ENCODE measurements at places on chromosomes 1 and 21.

- no peak for DNase-seq
These were observed 47.7 kb downstream of the OSBPL9 start for GRCh38 chr1:51664421-51665240.

DNA sequence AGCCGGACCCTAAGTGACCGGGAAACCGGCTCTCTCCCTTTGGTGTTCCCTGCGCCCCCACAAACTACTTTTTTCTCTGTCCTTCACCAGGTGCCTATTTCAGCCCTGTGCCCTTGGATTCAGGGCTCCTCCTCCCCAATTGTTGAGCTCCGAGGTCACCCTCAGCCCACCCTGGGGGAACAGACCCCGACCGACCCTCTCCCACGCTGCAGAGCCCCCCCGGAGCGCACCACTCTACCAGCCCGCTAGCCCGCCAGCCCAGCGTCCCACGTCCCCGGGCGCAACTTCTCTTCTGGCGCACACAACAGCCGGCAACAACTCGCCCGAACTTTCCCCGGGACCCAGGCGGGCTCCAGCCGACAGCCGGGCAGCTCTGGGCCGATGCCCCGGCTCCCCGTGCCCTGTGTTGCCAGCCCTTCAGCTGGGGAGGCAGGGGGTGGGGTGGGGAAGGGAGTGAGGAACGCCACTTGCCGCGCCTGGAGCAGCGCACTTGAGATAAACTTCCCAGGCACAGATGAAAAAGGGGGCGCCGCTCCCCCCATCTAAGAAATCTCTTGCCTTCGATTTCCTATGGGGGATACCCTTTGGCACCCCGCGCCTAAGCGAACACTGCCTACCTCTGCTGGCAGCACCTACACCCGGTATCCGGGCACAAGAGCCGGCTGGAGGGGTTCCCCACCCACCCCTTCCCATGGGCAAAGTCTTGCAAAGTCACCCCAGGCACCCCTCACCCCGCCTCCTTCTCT is 997 bp downstream of the CASZ1 start:
- no peak for DNase-seq

DNA sequence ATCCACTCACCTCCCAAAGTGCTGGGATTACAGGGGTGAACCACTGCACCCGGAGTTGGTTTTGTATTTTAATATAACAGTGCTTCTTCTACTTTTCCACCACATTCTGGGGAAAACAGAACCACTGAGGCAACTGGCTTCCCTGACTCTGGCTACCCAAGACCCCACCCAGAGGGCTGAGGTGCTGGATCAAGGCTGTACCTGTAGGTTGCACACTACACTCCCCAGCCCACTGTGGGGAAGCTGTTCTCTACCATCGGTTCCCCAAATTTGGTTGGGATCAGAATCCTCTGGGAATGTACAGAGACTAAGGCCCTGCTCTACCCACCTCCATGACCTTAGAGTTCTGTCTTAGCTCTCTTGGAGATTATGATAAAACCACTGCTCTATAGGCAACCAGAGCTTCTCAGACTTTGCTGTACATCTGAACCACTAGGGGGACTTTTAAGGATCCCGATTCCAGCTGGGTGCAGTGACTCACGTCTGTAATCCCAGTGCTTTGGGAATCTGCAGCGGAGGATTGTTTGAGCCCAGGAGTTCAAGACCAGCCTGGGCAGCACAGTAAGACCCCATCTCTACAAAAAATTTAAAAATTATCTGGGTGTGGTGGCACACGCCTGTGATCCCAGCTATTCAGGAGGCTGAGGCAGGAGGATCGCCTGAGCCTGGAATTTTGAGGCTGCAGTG is 51.6 kb downstream of the GNG4 start:
- DNase-seq: no peak

GRCh38 chr1:3945222-3945621 is 45.1 kb upstream of the C1orf174 start:
- DNase-seq: no peak

- peak; percentile 9 for DNase-seq
These were observed 7.9 kb downstream of the CD53 start for GRCh38 chr1:110880708-110881374.

- no peak for DNase-seq
These were observed 51.7 kb downstream of the STUM start for GRCh38 chr1:226600254-226600653.

GRCh38 chr1:208475449-208475848 is 231.3 kb upstream of the PLXNA2 start:
- DNase-seq: no peak

DNA sequence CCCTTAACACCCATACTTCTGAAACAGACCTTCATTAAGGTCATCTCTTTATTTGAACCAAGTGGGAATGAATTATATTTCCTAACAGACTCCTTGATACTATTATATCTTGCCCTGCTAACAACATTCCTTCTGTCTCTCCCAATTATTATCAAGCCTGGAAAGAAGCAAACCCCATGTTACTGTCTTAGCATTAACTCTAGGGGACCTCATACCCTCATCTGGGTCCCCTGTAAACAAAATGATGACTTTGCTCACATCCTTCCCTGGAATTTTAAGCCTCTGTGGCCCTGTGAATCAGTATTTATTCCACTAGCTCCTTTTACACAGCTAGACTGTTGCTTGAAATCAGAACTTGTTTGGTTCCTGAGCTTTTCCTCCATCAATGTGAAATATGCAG is 38.3 kb upstream of the BCL10 start:
- DNase-seq: no peak

- DNase-seq: no peak
These were observed 713 bp upstream of the HMGCL start for GRCh38 chr1:23825762-23826522.

DNA sequence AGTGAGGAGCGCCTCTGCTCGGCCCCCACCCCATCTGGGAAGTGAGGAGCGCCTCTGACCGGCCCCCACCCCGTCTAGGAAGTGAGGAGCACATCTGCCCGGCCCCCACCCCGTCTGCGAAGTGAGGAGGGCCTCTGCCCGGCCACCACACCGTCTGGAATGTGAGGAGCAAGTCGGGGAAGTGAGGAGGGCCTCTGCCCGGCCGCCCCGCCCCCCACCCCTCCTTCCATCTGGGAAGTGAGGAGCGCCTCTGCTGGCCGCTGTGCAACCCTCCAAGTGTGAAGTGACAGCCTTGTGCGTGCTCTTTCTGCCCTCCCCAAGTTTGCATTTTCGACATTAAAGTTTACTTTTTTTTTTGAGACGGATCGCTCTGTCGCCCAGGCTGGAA is 5.1 kb upstream of the ZZZ3 start:
- DNase-seq: no peak

DNA sequence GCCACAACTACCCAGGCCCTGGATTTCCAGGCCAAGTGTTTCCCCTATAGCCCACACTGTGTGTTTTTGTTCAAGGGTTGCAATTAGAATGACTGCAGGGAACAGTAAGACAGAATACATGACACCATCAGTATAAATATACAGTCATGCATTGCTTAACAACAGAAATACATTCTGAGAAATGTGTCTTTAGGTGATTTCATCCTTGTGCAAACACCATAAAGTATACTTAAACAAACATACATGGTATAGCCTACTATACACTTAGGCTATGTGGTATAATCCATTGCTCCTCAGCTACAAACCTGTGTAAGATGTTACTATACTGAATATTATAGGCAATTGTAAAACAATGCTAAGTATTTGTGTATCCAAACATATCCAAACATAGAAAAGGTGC is 7.5 kb upstream of the SLC44A5 start:
- DNase-seq: no peak

GRCh38 chr1:209884249-209884648 is 53.8 kb upstream of the SYT14 start:
- no peak for DNase-seq

GRCh38 chr1:74508449-74508848 is 4.0 kb downstream of the LRRC53 start:
- DNase-seq: no peak

DNA sequence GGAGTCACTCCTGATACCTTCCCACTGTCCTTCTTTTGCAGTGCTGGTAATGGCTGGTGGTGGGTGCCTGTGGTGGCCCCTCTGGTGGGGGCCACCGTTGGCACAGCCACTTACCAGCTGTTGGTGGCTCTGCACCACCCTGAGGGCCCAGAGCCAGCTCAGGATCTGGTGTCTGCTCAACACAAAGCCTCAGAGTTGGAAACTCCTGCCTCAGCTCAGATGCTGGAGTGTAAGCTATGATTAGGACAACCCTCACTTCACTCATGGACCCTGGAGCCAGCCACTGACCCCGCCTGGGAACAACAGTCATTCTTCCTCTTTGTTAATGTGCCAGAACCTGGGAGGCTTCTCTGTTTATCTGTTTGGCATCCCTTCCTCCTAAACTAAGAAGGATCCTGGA is 1.1 kb upstream of the ATP8B2 start:
- no peak for DNase-seq

DNA sequence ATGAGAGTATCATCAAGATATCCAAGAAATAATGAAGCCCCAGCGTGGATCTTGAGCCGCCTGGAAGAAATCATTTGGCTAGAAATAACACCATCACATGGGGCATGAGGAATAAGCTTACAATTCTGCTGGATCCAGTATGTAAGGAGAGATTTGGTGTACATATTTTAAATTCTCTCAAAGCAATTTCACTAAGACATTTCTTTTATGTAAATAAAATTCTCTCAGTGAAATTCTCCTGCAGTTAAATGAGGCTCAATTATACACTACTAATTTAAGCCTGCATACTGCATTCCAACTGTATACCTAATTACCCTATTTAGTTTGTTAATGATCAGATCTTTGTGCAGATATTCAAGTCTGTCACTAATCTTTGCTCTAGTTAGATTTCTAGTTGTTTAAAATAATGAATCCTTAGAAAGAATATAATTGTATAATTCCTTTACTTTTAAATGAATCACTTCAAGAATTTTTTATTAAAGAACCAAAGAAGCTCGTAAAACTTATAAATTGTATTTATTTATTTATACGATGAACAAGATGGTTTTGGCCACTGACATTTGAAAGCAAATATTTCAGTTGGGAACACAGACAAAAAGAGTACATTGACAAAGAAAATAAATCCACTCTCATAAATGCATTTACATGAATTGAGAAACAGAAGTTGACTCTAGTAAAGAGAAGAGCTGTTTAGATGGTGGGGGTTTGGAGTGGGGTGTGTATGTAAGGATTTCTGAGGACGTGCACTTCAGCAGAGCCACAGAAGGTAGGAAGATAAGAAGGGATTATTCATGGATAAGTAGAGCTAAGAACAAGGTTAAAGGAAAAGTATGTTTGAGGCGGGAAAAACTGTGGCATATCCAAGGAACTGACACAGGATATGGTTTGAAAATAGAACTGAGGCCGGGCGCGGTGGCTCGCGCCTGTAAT is 466.8 kb downstream of the DSCAM start:
- DNase-seq: no peak

- no peak for DNase-seq
These were observed 29.5 kb downstream of the RNF11 start for GRCh38 chr1:51265618-51266017.

DNA sequence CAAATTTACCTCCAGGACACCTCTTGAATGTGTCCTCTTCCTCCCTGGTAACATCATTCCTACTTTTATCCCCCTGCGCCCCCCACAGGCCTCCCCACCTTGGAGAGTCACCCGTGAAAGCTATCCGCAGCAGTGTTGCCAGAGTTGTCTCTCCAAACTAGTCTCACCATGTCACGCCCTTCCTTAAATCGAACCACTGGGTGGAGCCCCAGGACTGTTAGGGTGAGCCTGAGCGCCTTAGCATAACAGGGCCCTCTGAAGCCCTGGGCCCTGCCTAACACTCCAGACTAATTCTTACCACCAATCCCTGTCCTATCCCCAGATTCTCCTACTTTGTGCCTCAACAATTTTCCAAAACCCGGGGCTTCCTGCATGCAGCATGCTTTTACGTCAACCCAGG is 35.0 kb downstream of the HSD3B2 start:
- no peak for DNase-seq

GRCh38 chr1:64911326-64911725 is 55.0 kb downstream of the JAK1 start:
- no peak for DNase-seq

DNA sequence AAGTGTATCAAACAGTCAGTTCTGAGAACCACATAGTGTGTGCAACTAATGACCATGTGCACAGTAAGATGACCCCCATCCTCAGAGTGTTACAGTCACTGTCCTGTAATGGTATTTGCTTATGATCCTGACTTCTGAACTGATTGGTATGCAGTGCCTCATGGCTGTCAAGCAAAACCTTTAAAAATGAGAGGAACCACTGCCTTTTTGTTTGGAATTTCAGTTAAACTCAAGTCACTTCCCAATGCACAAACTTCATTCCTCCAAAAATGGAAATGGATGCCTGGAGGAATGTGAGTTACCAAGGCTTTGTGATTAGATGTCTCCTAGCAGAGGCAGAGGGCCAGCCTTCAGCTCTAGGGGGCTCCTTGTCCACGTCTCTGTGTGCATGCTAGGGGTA is 10.5 kb downstream of the C1orf198 start:
- DNase-seq: no peak

- no peak for DNase-seq
These were observed 15.5 kb downstream of the TMEM59 start for GRCh38 chr1:54037476-54037875.

DNA sequence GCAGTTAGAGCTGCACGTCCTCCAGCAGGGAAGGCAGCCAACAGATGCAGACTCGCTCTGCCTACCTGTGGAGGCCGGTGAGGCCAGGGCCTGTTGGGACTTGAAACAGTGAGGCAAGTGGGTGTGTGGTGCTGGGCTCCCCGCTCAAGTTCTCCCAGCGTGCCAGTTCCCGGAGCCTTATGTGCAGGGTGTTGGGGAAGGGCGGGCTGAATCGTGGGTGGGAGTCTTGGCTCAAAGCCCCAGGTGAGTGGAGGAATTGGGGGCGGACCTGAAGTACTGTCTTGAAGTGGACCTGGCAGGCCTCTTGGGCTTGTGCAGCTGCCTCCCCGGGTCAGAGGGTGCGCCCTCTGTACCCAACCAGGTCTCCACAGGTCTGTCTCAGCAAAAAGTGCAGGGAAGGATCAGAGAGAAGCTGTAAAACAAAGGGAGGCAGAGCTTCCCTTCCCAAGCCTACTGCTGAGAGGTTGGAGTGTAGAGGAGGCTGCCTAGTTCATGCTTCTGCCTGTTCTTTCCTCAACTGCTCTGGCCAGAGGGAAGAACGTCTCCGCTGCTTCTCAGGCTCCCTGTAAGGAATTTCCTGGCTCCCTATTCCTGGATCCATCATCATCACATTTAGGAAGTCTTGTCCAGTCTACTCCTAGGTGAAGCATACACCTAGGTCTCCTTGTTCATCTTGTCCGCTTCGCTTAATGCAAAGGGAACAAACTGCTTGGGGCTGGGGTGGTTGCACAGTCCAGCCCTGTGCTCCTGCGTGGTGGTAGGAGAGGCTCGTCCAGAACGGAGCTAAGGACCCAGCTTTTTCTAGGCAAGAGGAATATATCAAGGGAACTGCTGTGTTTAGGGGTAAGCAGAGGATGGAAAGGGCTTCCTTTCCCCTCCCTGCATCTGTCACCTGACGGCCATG is 14.9 kb downstream of the UTP11 start:
- no peak for DNase-seq

DNA sequence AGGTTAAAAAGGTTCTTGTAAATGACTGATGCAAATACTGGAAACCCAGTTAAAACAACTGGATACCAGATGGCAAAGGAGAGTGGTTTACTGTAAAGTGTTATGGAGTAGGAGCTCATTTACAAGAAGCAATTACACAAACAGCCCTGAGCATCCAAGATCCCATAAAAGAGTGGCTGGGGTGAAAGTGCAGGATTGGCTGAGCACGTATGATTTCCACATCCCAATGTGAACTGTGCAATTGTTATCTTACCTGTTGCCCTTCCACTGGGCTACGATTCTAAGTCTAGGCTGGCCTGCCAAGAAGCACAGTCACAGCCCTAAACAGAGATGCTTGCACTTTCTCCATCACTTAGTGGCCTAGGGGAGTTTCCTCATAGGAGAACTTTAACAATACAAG is 277.6 kb upstream of the RUNX1 start:
- DNase-seq: no peak

- no peak for DNase-seq
These were observed 206.5 kb downstream of the ZP4 start for GRCh38 chr1:237684236-237684635.

Measured in stimulated activated naive CD4-positive, alpha-beta T cell (primary cell).